ENCODE measurements at places on chromosomes 2 and 18. TPM values are rescaled to one million over a fixed set of nuclear protein-coding genes. Genes with fewer than 3 reads are reported as not detected.

DNA sequence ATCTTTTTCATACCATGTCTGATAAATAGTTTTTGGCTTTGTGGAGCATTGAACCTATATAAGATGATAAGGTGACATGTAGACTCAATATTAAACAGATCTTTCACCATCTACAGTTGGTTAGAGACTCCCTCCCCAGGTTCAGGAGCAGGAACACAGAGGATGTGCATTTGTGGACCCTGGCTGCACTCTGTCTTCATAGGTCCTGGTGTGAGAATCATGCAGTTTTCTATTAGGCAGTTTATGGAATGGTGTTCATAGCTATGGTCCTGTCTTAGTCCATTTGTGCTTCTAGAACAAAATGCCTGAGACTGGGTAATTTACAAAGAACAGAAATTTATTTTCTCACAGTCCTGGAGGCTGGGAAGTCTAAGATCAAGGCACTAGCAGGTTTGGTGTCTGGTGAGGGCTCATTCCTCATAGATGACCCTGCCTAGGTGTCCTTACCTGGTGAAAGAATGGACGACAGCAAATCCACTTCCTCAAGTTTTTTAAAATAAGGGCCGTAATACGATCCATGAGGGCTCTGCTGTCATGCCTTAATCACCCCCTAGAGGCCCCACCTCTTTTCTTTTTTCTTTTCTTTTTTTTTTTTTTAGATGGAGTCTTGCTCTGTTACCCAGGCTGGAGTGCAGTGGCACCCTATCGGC is 35.3 kb upstream of the FAM98A start:
- H3K36me3 ChIP-seq, result no peaks in the 10 kb centered on the region
- no peak overlapping the region for H3K27ac ChIP-seq
- no peak overlapping the region for H3K4me3 ChIP-seq
- peaks cover 2% of the 10 kb centered on the region for H3K27me3 ChIP-seq
- no peak for DNase-seq

GRCh38 chr2:214671319-214671885 is 138.1 kb downstream of the BARD1 start:
- H3K4me1 ChIP-seq, result no peaks in the 10 kb centered on the region
- no peak for DNase-seq
- H3K36me3 ChIP-seq, result no peaks in the 10 kb centered on the region
- no peak overlapping the region for H3K4me3 ChIP-seq
- no peaks in the 10 kb centered on the region for H3K27me3 ChIP-seq

The NEU2 gene
- total RNA-seq, result not detected

DNA sequence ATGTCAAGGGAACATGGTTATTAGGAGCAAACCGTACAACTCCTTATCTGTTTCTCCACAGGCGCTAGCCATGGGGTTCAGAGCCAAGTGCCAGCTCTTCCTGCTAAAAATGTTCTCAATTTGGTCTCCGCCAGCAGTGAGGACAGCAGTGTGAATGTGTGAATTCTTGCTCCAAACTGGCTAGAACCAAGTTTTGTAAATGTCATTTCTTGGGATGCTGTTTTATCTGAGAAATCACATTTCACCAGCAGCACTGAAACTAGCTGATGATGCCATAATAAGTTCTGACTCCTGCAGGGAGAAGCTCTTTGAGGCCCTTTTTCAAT is 140.6 kb upstream of the LGALSL start:
- H3K27me3 ChIP-seq, result peaks cover 25% of the 10 kb centered on the region
- no peak for DNase-seq
- H3K27ac ChIP-seq, result no peak overlapping the region
- peaks cover 2% of the 10 kb centered on the region for H3K4me1 ChIP-seq

The IL36RN gene
- total RNA-seq, result not detected

The RPL31 gene
- 1,195 TPM for total RNA-seq

The CACNB4 gene
- 0.23 TPM for total RNA-seq

DNA sequence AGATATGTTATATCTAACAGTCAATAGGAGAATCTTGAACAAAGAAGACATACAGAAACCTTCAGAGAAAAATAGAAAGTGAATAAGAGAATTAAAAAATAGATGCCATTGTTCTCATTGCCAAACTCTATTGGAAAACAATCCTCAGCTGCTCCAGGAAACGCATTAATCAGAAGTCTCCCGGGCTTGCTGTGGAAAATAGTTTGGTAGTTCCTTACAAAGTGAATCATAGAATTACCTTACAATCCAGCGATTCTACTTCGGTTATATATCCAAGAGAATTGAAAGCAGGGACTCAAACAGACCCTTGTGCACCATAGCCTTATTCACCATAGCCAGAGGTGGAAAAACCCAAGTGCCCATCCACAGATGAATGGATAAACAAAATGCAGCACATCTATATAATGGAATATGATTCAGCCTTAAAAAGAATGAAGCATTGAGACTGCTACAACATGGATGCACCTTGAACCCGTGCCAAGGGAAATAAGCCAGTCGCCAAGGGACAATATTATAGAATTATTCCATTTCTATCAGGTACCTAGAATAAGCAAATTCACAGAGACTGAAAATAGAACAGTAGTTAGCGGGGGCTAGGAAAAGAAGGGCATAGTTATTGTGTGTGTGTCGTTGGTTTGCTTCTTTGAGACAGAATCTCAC is 21.9 kb upstream of the CHRNA1 start:
- no peaks in the 10 kb centered on the region for H3K36me3 ChIP-seq
- no peak overlapping the region for H3K27ac ChIP-seq
- H3K27me3 ChIP-seq, result no peaks in the 10 kb centered on the region
- no peak overlapping the region for H3K4me3 ChIP-seq
- DNase-seq, result no peak
- peaks cover 12% of the 10 kb centered on the region for H3K4me1 ChIP-seq

DNA sequence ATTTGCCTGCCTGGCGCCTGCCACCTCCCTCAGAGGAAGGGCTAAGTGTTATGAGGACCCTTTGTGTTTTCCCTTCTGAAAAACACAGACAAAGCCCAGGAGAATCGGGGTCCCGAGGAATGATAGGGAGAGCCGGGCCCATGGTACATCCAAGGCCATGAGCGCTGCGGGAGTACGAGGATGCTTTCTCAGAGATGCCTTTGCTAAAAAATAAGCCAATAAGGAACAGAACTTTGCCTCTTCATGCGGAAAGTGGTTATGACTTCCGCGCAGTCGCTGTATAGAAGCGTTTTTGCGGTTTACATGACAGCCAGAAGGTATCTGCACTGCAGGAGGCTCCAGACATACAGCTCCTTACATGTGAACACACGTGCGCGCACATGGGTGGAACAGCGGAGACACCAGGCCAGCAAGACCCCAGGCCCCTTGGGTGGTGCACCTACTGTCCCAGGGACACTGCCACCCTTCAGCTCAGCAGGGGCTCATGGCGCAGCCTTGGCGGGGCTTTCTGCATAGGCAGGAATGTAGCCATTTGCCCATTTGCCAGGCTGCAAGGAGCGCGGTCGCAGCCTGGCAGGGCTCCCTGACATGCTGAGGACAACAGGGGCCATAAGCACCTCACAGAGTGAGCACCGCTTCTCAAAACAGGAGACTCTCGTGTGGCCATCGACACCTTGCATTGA is 252.4 kb upstream of the SALL3 start:
- DNase-seq, result no peak
- no peak overlapping the region for H3K27ac ChIP-seq

The ZNF804A gene
- total RNA-seq, result not detected

DNA sequence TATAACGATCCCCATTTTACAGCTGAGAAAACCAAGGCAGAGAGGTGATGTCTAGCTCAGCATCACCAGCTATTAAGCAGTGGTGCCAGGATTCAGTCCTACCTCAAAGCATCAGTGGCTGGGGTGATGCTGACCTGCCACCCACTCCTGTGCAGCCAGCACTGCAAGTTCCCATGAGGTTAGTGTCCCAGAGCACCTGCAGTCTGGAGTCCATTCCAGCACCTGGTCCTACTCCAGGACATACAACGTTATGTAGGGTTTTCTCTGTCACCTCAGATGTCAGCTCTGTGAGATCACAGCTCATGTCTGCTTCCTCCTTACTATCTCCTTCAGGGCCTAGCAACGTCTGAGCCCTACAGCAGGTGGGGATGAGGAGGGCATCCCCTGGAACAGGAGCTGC is 328.0 kb upstream of the HS6ST1 start:
- no peak overlapping the region for H3K4me3 ChIP-seq
- H3K27me3 ChIP-seq, result peaks cover 28% of the 10 kb centered on the region
- H3K4me1 ChIP-seq, result no peaks in the 10 kb centered on the region
- no peak overlapping the region for H3K27ac ChIP-seq
- no peak for DNase-seq
- no peaks in the 10 kb centered on the region for H3K36me3 ChIP-seq

The SCTR gene
- total RNA-seq, result not detected

The AGAP1 gene
- total RNA-seq, result 1.8 TPM

The LIPG gene
- total RNA-seq, result 0.59 TPM

- no peaks in the 10 kb centered on the region for H3K27me3 ChIP-seq
- no peak for DNase-seq
- H3K4me3 ChIP-seq, result no peak overlapping the region
- H3K27ac ChIP-seq, result no peak overlapping the region
- no peaks in the 10 kb centered on the region for H3K4me1 ChIP-seq
These were observed 490.8 kb upstream of the CDH7 start for GRCh38 chr18:65260030-65260429.

The RPE gene
- 57.2 TPM for total RNA-seq

The PROM2 gene
- 0.59 TPM for total RNA-seq

The DYNAP gene
- total RNA-seq, result not detected

The SLC4A5 gene
- 1.2 TPM for total RNA-seq

DNA sequence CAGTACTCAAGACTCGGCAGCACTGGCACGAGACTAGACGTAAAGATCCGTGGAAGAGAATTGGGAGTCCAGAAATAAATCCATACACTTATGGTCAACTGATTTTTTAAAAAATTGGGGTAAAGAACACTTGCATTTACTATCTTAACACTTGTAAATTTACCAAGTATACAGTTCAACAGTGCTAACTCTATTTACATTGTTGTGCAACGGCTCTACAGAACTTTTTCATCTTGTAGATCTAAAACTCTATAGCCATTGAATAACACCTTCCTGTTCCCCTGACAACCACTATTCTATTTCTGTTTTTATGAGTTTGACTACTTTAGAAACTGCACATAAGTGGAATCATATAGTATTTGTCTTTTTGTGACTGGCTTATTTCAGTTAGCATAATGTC is 129.4 kb upstream of the SP3 start:
- no peak overlapping the region for H3K27ac ChIP-seq
- H3K4me1 ChIP-seq, result peaks cover 17% of the 10 kb centered on the region
- H3K36me3 ChIP-seq, result peaks cover 20% of the 10 kb centered on the region
- DNase-seq, result no peak
- H3K4me3 ChIP-seq, result no peak overlapping the region
- no peaks in the 10 kb centered on the region for H3K27me3 ChIP-seq

GRCh38 chr2:71700041-71700657 is 246.8 kb downstream of the DYSF start:
- H3K4me3 ChIP-seq, result no peak overlapping the region
- no peaks in the 10 kb centered on the region for H3K4me1 ChIP-seq
- no peak for DNase-seq
- no peak overlapping the region for H3K27ac ChIP-seq
- no peaks in the 10 kb centered on the region for H3K27me3 ChIP-seq

- peaks cover 26% of the 10 kb centered on the region for H3K36me3 ChIP-seq
- H3K27ac ChIP-seq, result peak overlapping the region; percentile 61
- DNase-seq, result no peak
- no peaks in the 10 kb centered on the region for H3K27me3 ChIP-seq
- H3K4me1 ChIP-seq, result peaks cover 35% of the 10 kb centered on the region
These were observed 853 bp downstream of the LANCL1 start for GRCh38 chr2:210475706-210476105.

The NAT8 gene
- not detected for total RNA-seq

The IL18RAP gene
- 6.8 TPM for total RNA-seq

GRCh38 chr2:128727914-128728313 is 409.2 kb upstream of the HS6ST1 start:
- DNase-seq, result no peak
- H3K4me1 ChIP-seq, result peaks cover 25% of the 10 kb centered on the region
- H3K4me3 ChIP-seq, result no peak overlapping the region
- peaks cover 47% of the 10 kb centered on the region for H3K27me3 ChIP-seq

DNA sequence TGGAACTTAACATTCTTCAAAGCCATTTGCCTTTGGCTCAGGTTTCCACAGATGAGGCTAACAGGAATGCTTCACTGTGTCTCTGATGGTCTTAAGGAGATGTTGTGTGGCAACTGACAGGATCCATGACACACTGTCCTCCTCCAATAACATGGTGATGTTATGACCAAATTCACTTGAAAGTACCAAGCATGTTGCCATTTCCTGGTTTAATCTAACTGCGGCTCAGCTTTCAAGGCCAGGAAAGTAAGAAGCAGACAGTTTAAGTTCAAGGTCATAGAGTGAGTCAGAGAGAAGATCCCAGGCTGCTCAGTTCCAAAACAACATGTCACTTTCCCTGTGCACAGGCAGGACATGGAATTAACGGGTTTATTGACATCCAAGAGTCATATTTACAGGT is 513.6 kb downstream of the STK39 start:
- no peak overlapping the region for H3K27ac ChIP-seq

DNA sequence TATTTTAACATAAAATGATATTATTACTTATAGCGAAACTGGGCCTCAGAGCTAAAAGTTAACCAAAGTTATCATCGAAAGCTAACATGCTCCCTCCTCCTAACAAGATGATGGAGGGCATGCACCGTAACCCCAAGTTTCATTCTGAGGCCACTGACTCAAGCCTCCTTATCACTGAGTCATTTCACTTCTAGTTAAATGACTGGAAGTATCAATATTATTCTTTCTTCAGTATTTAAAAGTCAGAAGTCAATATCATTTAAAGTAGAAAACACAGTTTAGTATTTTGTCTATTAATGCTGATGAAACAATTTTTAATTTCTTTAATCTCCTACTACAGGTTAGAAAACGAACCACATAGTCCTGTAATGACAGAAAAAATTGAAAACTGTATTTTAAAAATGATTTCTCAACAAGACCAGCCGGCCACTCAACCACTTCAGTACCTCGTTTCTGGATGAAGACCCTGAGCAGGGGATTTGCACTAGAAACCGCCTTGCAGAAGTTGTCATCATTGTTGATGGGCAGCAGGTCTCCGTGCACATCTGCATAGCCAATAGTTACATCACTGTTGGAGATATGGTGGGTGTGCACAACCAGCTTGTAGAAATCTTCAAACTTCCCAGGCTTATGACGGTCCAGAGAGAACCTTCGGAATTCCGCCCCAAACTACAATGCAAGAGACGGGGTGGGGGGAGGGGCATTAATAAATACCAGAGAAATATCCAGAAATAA is 44.9 kb downstream of the PARD6G start:
- H3K4me3 ChIP-seq, result no peak overlapping the region
- H3K4me1 ChIP-seq, result peaks cover 25% of the 10 kb centered on the region
- H3K27me3 ChIP-seq, result peaks cover 43% of the 10 kb centered on the region
- H3K27ac ChIP-seq, result no peak overlapping the region
- DNase-seq, result no peak
- no peaks in the 10 kb centered on the region for H3K36me3 ChIP-seq

All from activated T-helper 2 cell treated with anti-CD3 and anti-CD28 coated beads, Interferon-gamma antibody, Interleukin-2, Interleukin-4, amounts not matched to agents 10 μg/mL and 5 μg/mL and 100 μg/mL, durations not matched to agents 14 hours and 24 hours and 36 hours (primary cell).